ENCODE measurements at places on chromosomes 7 and 10.
A peak's percentile ranks its signal among the peaks of the same experiment; 100 is the strongest.

DNA sequence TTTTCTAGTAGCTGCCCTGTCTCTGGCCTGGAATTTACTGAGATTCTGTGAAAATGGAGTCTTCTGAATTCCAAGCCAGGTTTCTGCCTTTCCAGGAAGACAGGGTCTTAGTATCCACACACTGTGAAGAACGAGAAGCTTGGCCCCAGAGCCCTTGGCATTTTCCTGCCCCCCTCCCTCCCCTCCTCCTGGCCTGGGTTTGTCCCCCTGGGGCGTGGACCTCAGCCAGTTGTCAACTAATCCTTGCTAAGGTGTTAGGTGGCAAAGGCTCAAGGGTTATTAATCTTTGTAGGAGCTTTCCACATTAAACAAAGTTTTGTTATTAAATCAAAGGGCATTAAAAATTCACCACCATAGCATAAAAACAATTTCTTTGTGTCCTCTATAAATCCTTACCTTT, 329.5 kb downstream of the RNLS start:
- no peak for DNase-seq

DNA sequence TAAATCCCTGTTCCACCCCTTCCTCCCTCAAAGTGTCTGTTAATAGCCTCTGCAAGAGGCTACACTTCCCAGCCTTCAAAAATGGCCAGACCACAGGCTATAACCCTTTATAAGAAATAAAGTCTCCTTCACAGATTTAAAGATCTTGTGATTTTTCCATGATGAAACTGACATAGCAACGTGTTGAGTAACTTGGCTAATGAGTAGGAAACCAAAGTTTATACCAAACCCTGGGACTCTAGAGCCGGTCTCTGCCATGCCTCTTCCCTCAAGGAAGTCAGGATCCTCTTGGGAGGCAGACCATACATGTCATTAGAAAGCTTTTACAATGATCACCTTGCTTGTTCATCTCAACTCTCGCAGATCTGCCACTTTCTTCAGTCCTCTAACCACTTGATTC, 44.4 kb downstream of the GRM8 start:
- DNase-seq, result no peak

- no peak for DNase-seq
Measured at GRCh38 chr7:155291045-155291530, 6.6 kb upstream of the INSIG1 start.

DNA sequence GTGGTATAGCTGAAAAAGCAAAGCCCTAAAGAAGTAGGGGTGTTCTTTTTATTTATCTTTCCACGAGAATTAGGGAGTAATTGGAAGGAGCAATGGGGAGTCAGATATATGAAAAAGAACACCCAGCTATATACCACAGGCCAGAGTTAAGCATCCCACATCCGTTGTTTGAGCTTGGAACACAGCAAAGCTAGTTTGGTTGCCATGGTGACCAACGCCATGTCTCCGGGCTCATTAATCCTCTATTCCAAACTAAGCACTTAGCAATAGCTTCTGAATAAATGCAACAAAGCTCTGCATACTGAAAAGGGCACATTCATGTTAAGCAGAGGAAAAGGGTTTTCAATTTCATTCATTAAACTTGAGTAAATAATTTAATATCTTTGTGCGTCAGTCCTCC, 23.5 kb downstream of the ASB4 start:
- no peak for DNase-seq

DNA sequence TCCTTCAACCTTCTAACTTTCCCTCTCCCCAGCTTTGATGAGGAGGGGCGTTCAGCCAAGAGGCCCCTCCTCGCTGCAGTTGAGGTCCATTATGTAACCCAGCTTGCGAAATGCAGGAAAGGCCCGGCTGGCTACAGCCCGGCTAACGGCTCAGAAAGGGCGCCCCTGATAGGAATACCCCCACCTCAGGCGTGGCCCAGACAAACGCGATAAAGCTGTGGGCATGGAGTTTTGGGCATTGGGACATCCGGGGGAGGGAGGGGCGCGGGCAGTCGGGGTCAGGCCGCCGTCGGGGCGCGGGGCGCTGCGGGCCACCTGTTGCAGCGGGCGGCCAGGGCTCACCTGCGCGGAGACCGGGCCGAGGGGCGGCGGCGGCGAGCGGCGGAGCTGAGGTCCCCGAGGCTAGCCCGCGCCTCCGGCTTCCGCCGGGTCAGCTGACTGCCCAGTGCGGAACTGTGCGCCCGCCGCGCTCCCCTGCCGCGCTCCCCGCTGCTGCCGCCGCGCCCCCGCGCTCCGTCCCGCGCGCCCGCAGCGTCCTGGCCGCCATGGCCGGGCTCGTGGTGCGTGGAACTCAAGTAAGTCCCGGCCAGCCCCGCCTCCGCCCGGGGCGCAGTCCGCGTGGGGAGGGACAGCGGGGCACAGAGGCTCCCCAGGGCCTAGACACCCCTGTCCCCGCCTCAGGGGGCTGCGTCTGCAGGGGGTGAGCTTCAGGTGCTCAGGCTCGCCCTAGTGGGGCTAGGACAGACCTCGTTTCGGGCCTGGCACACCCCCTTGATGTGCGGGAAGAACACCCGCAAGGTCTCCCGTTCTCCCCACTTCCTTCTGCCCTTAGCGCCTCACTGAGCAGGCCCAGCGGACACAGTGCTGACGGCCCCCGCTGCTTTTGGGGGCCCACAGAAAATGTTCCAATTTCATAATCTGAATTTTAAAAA, at the start of gene LRMDA:
LRMDA (plus strand) TSS at position 445 of the 932 bp plus-strand sequence.
- DNase-seq, result peak; percentile 52

DNA sequence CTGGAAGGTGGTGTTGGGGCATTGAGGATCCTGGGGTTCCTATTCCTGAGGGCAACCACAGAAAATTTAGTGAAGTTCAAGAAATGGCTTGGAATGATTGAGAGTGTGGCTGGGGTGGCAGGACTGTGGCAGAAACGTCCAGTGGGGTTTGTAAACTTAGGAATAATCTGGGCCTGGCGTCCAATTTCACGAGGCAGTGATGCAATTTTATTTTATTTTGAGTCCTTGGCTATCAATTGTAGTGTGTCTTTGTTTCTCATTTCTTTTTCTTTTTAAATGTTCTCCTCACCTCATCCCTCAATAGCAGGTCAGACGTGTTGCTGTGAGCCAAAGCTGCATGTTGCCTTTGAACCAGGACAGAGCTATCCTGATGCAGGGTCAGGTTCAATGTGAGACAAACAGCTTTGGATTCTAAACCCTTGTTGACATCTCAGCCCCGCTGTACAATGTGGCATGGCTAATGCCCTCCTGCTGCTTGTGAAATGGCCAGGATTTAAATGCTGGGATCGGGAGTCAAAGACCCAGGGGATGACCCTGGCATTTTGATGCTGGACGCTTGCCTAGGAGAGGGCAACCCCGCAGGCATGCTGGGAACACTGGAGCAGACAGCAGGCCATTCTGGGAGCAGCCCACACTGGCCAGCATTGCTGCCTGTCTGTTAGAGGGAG, 64.8 kb downstream of the RBM20 start:
- DNase-seq, result peak; percentile 46

DNA sequence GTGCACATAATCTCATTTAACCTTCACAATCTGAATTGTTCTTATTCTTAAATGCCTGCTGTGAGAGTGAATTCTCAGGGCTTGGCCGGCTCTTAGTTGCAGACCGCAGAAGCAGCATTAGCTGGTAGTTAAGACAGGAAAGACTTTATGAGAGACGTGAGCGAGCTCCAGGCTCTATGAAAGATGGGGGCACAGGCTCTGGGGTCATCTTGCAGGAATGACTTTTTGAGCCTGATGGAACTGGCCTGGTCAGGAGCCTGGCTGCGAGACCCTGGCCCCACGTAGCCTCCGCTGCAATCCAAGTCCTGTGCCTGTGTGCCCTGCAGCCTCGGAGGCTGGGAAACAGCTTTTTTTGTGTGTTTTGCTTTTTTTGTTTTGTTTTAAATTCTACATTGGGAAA, 958.8 kb upstream of the ZNF722 start:
- no peak for DNase-seq

DNA sequence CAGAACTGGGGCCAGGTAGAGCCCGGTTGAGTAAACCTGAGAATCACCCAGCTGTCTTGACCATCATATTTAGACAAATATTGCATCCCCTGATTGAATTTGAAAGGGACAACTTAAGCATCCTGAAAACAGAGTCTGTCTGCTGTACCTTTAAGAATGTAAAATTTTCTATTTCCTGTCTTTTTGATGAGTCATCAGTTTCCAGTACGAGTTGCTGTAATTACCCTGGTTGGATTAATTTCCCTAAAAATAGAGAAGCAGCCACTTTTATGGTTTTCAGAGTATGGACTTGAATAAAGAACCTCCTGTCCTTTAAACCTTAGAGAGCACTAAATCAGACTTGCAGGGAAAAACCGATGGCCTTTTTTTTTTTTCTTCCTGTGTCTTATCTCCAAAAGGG, 164.6 kb upstream of the SH2B2 start:
- no peak for DNase-seq

DNA sequence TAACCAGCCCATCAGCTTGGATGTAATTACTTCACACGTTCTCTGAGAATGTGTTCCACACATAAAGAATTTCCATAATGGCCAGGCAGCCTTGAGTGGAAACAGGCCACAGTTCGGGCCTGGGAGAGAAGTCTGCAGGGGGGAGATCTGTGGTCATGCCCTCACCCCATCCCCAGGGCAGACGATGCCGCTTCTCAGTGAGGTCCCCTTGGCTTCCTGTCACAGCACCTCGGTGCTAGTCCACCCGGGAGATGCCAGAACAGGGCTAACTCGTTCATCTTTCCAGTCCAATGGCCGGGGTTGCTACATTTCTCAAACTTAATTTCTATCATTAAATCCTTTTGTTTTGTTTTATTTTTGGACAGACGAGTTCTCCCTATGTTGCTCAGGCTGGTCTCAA, 624.1 kb downstream of the PTPRN2 start:
- no peak for DNase-seq

- no peak for DNase-seq
Measured at GRCh38 chr7:1559626-1560590, 3.9 kb upstream of the TMEM184A start.

- DNase-seq, result no peak
Measured at GRCh38 chr10:79239275-79239779, 107.9 kb upstream of the PPIF start.

DNA sequence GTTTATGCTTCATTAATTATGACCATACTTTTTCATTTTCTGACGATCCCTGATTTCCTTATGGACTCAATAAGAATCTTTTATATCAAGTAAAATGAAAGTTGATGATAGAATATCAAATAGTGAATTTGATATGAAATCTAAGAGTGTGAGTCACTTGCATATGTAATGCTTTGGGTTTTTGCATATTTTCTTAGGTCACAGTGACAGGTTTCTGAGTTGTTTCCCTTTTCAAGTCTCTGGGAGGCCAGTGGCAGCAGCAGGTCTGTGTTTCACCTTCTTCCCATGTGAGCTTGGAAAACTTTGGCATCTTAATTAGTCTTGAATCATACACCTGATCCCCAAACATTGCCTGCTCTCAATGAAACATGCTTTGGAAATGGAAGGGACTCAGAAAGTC, 34.7 kb upstream of the GJD4 start:
- DNase-seq, result no peak
